Osteoblast (primary cell): ENCODE measurements at places on chromosomes 1 and 21. TPM values are rescaled to one million over a fixed set of nuclear protein-coding genes. Genes with fewer than 3 reads are reported as not detected.
A peak's percentile ranks its signal among the peaks of the same experiment; 100 is the strongest.

DNA sequence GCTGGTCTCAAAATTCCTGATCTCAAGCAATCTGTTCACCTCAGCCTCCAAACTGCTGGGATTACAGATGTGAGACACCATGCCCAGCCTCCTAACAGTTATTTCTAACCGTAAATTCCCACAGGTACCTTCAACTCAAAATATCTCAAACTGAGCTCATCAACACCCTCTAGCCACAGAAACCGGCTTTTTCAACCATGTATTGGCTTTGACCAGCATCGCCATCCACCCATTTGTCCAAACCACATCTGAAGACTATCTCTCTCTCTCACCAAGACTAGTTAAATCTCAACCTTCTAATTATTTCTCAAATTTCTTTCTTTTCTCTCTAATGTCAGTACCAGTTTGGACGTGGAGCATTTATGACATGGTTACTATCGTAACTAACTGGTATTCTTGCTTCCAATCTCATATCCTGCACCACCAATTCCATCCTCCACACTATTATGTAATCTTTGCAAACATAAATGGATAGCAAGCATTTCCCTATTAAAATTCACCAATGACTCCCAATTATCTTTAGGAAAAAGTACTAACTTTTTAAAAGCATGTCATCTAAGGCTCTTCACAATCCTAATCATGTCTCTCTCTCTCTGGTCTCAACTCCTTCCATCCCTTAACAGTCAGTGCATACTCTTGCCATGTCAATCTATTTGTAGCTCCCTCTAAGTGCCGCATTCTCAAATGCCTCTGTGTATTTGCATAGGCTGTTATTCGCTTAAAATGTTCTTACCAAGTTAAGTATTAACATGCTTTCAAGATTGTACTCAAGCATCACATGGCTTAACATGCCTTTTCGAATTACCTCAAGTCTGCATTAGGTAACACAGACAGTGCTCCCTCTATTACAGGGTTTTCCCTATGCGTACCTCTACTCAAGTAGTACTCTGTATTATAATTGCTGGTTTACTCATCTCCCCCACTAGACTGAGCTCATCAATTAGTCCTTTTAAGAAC lies 18.1 kb downstream of the RSBN1 start:
- DNase-seq, result no peak

GRCh38 chr1:39333296-39333695 lies 128.8 kb downstream of the MACF1 start:
- DNase-seq, result no peak

Gene LHX8
- total RNA-seq, result not detected in 2 replicates

- no peak for DNase-seq
Observed at GRCh38 chr1:218803351-218803997, 370.2 kb upstream of the LYPLAL1 start.

DNA sequence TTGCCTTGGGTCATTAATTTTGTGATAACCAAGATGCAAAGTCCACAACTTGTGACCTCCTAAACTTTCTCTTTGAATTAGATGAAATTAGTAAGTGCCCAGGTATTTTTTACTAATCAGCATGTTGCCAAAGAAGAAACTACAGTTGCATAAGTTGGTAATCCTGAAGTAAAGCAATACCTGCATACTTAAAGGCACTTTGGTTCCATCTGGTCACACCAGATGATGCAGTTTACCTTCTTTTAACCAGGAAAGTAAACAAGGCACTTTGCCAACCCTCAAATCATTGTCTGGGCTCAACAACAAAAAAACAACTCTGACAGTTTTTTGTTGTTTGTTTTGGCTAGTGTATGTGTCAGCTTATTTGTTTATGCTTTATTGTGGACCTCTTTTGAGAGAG lies 55.5 kb upstream of the DYNLT5 start:
- no peak for DNase-seq

Gene A3GALT2
- total RNA-seq, result under 0.01 TPM in 1 of 2 replicates, not detected in the other

DNA sequence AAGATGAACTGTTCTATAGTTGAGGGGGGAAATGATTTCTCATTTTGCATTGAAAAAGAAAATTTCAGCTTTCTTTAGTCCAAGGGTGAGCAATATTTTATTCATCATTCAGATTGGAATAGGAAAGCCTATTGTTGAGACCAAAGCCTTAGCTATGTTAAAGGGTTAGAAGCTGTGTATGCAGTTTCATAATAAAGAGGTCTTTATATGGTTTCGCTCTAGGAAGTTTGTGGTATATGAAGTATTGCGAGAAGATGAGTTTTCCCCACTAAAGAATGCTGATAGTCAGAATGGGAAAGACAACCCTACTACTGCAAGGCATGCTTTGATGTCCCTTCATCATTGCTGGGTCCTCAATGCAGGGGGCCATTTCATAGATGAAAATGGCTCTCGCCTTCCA lies 28.6 kb downstream of the UAP1 start:
- DNase-seq, result no peak

GRCh38 chr1:222204475-222204874 lies 343.4 kb downstream of the HHIPL2 start:
- no peak for DNase-seq

DNA sequence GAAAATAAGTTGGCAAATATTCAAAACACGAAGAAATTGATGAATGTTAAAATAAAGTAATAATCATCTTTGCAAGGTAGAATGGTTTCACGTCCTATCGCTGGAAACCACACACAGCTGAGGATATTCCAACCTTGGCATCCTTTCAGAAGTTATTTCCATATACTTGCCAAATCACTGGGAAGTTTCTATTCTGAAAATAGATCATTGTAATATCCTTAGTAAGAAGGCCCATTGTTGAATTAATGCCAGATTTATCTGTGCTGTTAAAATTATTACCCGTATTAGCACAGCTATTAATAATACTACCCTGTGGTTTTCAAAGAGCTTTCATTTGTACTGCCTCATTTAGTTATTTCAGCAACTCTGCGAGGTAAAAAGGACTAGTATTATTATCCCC lies 81.1 kb downstream of the OLFM3 start:
- no peak for DNase-seq

- DNase-seq, result no peak
Observed at GRCh38 chr1:46517932-46518498, 28.4 kb downstream of the DMBX1 start.

DNA sequence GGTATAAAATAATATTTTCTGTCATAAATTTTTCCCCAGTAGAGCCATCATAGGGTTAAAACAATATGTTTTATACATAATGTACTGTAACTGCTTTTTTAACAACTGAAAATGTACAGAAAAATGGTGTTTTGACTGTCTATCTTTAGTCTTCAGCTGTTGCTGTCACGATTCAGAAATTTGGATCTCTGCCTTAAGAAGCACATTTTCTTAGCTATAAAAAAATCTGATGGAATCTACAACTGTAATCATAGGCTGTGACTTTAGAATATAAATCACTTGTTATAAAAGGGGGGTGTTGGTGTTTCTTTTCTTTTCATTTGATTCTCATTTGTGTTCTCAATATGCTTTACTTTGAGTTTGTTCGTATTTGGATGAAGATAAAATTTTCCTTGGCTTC lies 187.5 kb downstream of the PDE4B start:
- no peak for DNase-seq

- DNase-seq, result no peak
Observed at GRCh38 chr1:1928231-1929101, 9.4 kb upstream of the TMEM52 start.

GRCh38 chr1:205578780-205579571 lies 52.8 kb downstream of the ELK4 start:
- DNase-seq, result peak; percentile 41

- DNase-seq, result no peak
Observed at GRCh38 chr1:33970148-33970825, 106.4 kb downstream of the HMGB4 start.

DNA sequence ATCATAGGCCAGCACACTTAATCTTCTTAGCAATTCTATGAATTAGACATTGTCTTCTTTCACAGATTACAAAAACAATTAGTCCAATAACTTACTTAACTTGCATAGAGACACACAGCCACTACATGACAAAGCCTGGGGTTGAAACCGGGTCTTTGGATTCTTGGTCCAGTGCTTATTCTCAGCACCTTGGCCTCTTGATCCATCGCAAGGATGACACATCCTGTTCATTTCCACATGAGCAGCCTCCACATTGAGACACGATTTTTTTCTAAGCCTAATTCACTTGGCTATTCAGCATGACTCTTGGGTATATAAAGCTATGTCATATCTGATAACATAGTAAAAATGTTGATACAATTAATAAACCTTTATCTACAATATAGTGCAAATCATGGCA lies 221.0 kb upstream of the FOXD3 start:
- DNase-seq, result no peak

DNA sequence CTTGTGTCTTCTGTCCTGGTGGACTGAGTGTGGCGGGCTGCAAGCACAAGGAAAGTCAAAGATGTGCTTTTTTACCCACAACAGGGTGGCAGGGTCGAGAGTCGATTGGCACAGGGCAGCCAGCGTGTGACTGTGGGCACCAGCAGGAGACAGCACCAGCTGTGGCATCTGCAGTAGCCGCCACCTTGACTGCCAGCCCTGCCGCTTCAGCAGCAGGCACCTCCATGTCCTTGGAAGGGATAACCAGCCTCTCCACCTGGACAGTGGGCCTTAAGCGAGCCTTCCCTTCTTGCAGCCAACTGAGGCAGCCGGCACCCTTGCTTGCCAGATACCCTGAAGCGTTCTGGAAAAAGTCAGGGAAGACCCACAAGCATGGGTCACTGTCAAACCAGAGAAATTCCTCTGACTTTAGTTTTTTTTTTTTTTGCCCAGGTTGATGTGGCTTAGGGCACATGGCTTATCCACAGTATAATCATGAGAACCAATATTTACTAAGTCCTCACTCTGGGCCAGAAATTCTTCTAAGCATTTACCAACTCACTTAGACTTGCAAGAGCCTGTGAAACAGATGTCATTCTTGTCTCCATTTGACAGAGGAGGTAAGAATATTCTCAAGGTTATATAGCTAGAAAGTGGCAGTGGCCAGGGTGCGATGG lies 30.1 kb upstream of the PTGFRN start:
- DNase-seq, result no peak

Gene PGLYRP4
- total RNA-seq, result not detected in 2 replicates

Gene GBP4
- total RNA-seq, result 0.36 and 1.2 TPM in 2 replicates

DNA sequence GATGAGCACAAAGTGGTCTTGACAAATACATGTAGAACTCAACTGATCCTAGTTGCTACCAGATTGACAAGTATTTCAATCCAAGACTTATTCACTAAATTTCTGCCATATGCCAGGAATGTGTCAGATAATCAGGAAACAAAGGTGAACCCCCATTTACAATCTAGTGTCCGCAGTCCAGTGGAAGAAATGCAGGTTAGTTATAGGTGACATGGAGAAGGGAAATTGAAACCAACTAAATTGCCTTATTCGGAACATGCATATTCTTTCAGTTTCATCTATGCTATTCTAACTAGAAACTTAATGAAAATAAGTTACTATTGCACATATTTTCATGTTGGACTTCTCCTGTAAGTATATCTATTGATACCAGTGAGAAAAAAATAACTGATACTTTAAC lies 209.4 kb downstream of the COL24A1 start:
- no peak for DNase-seq

Gene EVA1C
- 5.0 and 8.0 TPM in 2 replicates for total RNA-seq

DNA sequence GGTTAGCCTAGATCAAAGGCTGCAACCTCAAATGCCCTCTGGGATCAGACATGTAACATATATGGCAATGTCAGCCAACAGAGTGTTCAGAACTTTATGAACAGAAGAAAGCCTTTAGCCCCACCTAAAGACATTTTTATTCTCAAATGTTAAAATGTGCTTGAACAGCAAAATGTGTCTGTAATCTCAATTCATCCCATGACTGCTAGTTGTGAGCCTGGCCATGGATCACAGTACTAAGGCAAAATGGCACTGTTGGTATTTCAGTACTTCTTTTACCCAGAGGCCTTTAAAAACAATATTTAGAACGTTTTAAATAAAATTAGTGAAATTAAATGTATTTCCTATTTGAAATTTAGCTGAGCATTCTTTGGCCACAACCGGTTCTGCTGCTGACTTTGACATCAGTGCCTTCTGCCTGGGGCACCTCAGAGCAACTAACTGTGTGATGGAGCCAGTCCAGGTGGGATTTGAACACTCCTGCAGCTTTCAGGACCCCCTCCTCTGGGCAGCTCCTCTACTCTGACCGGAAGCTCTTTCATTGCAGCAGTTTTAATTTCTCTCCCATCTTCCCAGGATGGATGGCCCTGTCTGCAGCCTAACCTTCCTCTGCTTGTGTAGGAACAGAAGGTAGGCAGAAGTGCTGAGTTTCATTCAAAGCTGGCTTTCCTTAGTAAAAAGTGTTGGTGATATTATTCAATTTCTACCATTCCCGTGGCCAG lies 68.3 kb upstream of the NFIA start:
- no peak for DNase-seq

GRCh38 chr1:234957330-234958065 lies 171.1 kb downstream of the TOMM20 start:
- DNase-seq, result peak; percentile 56

Gene LRRIQ3
- total RNA-seq, result 0.59 and 0.72 TPM in 2 replicates

DNA sequence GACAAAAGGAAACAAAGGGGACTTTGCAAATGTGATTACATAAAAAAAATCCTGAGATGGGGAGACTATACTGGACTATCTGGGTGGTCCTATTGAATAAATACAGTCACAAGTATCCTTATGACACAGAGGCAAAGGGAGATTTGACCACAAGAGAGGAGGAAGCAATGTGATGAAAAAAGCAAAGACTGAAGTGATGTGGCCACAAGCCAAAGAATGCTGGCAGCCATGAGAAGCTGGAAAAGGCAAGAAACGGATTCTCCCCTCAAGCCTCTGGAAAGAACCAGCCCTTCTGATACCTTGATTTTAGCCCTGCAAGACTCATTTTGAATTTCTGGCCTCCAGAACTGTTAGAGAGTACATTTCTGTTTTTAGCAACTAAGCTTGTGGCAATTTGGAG lies 36.4 kb downstream of the OLFML2B start:
- no peak for DNase-seq

DNA sequence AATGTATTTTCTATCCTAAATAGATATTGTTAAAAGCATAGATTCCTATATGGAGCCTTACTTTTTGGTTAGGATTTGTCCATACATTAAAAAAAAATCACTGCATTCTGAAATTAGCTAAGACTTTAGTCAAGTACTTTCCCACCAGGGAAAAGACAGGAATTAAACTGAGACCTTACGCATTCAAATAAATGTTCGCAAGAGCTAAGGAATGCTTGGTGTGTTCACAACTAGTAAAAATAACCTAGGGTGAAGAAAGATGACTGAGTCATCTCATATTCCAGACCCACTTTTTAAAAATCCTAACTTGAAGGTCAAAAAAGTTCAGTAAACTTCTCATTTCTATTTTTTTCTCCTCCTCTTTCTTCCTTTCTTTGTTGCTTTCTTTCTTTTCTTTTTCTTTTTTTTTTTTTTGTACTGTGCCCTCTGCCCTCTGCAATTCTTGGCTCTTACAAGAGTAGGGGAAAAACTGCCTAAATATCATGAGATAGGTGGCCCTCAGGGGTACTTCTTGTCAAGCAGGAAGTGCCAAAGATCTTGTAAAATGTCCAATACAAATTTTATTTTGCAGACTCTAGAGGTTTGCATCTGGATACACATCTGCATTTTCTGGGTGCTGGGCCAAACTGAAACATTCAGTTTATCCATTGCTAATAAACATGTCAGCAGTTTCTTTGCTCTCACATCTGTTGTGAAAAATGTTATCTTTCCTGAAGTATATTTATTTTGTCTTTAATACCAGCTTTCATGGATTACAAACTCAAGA lies 121.4 kb upstream of the GORAB start:
- DNase-seq, result no peak

Gene ESRRG
- under 0.01 TPM in 1 of 2 replicates, not detected in the other for total RNA-seq

Gene ZNF593OS
- total RNA-seq, result not detected in 2 replicates
